ENCODE measurements at places on chromosomes 4 and X.

DNA sequence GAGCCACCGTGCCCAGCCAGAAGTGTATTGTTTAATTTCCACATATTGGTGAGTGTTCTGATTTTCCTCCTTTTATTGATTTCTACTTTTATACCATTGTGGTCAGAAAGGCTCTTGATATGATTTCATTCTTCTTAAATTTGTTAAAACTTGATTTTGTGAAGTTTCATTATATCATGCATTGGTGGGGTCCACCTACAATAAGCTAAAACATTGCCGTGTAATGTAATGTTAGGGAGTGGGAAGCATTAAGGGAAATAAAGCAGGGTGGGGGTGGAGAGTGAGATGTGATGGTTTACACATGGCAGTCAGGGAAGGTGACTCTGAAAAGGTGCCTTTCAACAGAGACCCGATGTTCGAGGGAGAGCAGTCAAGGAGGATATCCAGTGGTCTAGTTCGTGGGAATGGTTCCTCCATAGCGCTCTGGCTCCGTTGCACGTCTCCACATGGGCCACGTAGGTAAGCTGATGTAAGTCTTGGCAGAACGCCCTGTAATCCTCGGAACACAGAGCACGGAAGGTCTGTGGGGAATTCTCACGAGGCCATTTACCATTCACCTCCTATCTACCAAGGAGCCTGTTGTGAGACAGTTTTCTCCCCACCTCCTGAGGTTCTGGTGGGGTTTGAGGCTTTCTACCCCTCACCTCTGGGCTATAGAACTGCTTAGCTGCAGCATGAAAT lies 7.7 kb upstream of the WDR13 start:
- no peak for DNase-seq

- no peak for DNase-seq
These were observed 40.3 kb downstream of the MAML3 start for GRCh38 chr4:140113653-140114052.

GRCh38 chr4:103415801-103416200 lies 217.7 kb upstream of the CENPE start:
- DNase-seq, result no peak

GRCh38 chr4:62806816-62807215 lies 1602.4 kb downstream of the TECRL start:
- DNase-seq, result no peak

- DNase-seq, result no peak
These were observed 37.8 kb downstream of the NPNT start for GRCh38 chr4:105933083-105933482.

GRCh38 chr4:185304944-185305690 lies 90.6 kb downstream of the LRP2BP start:
- no peak for DNase-seq

DNA sequence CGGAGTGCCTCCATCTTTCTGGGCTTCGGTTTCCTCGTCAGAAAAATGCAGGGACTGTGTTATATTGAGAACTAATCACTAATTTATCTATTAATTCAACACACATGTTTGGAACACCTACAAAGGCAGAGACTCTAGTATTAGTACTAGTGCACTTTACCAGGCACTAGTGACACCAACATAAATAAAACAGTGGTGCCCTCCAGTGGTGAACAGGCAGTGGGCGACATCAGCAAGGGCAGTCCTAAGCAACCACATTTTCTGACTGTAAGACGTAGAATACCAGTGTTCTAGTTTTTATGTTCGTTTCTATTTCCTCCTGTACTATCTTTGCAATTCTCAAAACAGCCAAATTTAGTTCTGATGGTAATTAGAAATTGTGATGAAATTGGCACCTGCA lies 69.1 kb upstream of the UCP1 start:
- DNase-seq, result no peak

DNA sequence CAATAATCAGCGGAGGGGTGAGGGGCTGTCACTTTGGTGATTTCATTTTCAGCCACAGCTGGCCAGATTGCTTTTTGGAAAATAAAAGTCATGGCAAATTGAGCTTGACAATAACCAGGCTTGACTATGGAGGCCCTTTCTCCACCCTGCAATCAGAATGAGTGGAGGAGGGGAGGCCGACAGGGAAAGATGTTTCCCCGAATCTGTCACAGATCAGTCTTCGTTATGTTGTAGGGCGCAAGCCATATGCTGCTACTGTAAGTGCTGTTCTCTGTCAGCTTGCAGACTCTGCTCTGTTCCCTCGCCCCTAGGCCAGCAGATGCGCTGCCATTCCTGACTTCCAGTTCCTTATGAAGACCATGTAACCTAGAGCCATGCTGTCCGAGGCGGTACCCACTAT lies 114.1 kb downstream of the MGST2 start:
- DNase-seq, result no peak

DNA sequence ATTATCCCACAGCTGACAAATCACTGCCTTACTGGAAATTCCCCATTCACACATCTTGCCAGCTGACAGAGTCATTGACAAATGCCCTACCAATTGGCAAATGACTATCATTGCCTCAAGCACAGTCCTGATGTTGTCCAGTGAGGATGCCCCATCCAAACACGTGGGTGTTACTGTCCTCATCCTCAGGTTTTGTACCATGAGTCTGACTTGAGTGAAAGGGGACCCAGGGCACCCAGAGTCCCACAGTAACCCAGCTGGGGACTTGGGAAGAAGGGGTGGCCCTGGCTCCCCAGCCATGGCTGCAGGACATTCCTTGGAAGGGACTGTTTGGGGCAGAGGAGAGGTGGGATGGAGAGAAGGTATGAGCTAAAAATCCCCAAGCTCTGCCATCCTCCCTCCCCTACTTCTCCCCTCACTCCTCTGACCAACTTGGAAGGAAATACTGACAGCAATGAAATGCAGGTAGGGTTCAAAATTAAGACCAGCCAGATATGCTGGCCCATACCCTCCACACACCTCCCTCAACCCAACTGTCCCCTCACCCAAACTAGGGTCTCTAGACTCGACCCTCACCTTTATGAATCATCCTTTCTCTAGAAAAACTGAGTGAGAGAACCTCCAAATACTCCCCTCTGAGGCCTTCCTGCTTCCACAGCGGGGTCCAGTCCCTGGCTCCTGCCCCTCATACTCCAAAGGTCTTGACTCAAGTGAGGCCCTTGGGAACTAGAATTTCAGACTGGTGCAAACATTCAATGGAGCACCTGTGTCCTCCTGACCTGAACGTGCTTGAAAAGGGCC lies 5.1 kb downstream of the TIMP1 start:
- no peak for DNase-seq

GRCh38 chr4:170089668-170090351 lies at the start of gene AADAT:
Gene AADAT, minus strand, starts transcription at chr4:170089956. Its CDS starts 266 bp downstream, at chr4:170089690.
- no peak for DNase-seq

- peak; percentile 3 for DNase-seq
These were observed 86.3 kb downstream of the EGF start for GRCh38 chr4:109998867-109999584.

- no peak for DNase-seq
These were observed 77.9 kb downstream of the WWC2 start for GRCh38 chr4:183177001-183177400.

- no peak for DNase-seq
These were observed 304.4 kb downstream of the EVC2 start for GRCh38 chr4:5403746-5404497.

DNA sequence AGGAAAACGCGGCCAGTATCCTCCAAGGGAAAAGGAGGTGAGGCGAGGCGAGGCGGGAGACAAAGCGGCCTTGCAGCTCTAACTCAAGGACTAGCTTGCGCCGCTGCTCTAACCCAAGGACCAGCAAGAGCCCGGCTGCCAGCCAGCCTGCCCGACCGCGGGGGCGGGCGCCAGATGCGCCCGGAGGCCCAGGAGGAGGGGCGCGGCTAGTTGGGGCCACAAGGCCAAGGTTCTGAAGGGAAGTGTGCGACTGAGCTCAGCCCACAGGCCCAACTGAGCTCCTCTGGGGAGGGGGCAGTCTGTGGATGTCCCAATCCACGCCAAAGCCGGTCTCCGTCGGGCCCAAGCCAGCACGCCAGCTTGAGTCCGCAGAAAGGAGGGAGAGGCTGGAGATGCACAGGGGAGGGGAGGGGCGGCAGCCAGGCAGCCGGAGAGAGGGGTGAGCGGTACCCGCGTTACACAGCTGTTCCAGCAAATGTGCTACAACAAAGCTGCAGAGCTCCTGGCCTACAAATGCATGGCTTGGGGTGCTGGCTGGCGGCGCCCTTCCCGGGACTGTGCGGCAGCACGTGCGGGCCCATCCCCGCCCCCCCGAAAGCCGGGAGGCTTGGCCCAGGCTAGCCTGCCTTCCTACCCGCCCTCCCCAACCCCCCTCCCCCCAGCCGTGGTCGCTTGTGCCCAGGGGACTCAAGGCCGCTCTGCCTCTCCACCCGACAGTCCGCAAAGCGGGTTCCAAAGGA lies 637 bp downstream of the AMER1 start:
- no peak for DNase-seq

DNA sequence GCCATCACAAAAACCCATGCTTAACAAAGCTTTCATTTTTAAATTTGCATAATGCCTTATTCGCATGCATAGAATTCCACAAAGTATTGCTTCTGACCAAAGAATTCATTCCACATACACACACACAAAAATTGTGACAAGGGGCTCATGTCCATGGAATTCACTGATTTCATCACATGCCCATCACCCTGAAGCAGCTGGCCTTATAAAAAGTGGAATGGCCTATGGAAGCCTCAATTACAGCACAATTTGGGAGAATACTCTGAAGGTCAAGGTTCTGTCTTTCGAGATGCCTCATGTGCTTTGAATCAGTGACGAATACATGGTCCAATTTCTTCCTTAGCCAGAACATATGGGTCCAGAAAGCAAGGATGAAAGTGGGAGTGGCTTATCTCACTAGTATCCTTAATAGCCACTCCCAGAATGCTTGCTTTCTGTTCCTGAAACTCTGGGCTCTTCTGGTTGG lies 165.7 kb downstream of the KDR start:
- no peak for DNase-seq

GRCh38 chrX:136636121-136636520 lies 11.8 kb upstream of the CD40LG start:
- DNase-seq, result no peak

GRCh38 chr4:128107766-128108165 lies 46.7 kb downstream of the LARP1B start:
- no peak for DNase-seq

- DNase-seq, result no peak
These were observed 103.5 kb downstream of the UNC5C start for GRCh38 chr4:95445251-95445650.

GRCh38 chrX:150486011-150486410 lies 82.4 kb upstream of the MTM1 start:
- no peak for DNase-seq

DNA sequence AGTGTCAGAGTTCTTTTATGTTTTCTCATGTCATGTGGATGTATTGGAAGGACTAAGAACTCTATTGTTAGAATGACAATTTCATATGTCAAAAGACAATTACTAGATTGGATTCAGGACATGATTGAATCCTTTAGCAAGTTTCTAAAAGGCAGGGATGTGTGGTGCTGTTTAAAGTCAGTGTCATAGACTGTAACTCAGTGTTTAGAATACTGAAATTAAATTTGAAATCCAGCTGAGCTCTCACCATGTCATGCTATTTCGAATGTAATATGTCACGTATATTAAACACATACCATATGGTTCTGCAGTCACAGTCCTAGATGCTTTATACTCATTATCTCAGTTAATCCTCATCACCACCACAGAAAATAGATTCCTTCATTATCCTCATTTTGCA lies 7.8 kb downstream of the GUCY1B1 start:
- DNase-seq, result no peak

- DNase-seq, result no peak
These were observed 17.1 kb downstream of the RPL9 start for GRCh38 chr4:39441593-39441992.
